ENCODE measurements at places on chromosomes 1 and 21. TPM values are rescaled to one million over a fixed set of nuclear protein-coding genes. Genes with fewer than 3 reads are reported as not detected.
A peak's percentile ranks its signal among the peaks of the same experiment; 100 is the strongest.

DNA sequence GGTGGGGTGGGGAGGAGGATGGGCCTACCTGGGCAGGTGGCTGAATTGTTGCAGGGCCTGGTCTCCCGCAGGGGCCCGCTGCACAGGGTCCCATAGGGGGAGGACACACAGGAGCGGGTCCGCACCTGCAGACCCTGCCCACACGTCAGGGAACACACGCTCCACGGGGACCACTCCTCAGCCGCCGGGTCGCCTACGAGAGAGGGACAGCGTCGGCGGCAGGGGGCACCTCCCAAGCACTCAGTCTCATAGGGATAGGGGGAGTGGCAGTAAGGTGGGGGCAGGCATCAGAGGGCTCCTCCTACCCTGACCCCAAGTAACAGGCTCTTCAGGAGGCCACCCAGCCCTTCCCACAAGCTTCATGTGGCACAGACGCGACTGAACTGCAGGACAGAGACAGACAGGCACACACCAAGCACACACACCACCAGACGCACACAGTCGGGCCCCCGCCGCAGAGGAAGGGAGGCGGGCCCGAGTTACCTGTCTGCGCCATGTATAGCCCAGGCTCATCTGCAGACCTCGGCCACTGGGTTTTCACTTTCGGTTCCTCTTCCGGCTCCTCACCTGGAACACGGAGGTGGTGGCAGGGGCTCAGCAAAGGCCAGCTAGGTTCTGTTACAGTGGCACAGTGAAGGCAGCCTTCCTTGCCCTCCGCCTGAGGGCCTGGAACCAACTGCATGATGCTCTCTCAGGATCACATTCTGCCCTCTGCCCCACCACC is 19.8 kb downstream of the ADGRB2 start:
- no peaks in the 10 kb centered on the region for H3K27me3 ChIP-seq
- DNase-seq = no peak
- no peak overlapping the region for H3K4me3 ChIP-seq
- no peak overlapping the region for H3K27ac ChIP-seq
- peaks cover 5% of the 10 kb centered on the region for H3K4me1 ChIP-seq

GRCh38 chr1:175192111-175192629 is 406 bp downstream of the KIAA0040 start:
- no peaks in the 10 kb centered on the region for H3K27me3 ChIP-seq
- H3K36me3 ChIP-seq = peaks cover 44% of the 10 kb centered on the region
- H3K4me1 ChIP-seq = peaks cover 66% of the 10 kb centered on the region
- peak; percentile 39 for DNase-seq
- H3K4me3 ChIP-seq = peak overlapping the region; percentile 92

GRCh38 chr1:161481624-161482392 is 23.4 kb upstream of the FCGR2A start:
- H3K27ac ChIP-seq = no peak overlapping the region
- H3K4me1 ChIP-seq = no peaks in the 10 kb centered on the region
- DNase-seq = no peak
- no peak overlapping the region for H3K4me3 ChIP-seq
- H3K36me3 ChIP-seq = no peaks in the 10 kb centered on the region

- no peaks in the 10 kb centered on the region for H3K36me3 ChIP-seq
- H3K4me3 ChIP-seq = no peak overlapping the region
- H3K27ac ChIP-seq = no peak overlapping the region
- no peak for DNase-seq
- H3K27me3 ChIP-seq = peaks cover 11% of the 10 kb centered on the region
- no peaks in the 10 kb centered on the region for H3K4me1 ChIP-seq
Measured at GRCh38 chr1:180204231-180204630, 25.8 kb upstream of the LHX4 start.

Gene OR6K3
- total RNA-seq = not detected

- H3K4me3 ChIP-seq = no peak overlapping the region
- no peak overlapping the region for H3K27ac ChIP-seq
- no peaks in the 10 kb centered on the region for H3K4me1 ChIP-seq
- no peaks in the 10 kb centered on the region for H3K36me3 ChIP-seq
- H3K27me3 ChIP-seq = no peaks in the 10 kb centered on the region
- no peak for DNase-seq
Measured at GRCh38 chr1:14996133-14997050, 157.2 kb upstream of the TMEM51 start.

All from activated CD4-positive, alpha-beta T cell treated with anti-CD3 and anti-CD28 coated beads, Interleukin-2, amount 10 ng/mL, durations not matched to agents 7 days and 5 days (primary cell).